ENCODE measurements at places on chromosomes 13 and 19. TPM values are rescaled to one million over a fixed set of nuclear protein-coding genes. Genes with fewer than 3 reads are reported as not detected.

The WDR62 gene
- 27.6 TPM for total RNA-seq

The FCAR gene
- total RNA-seq, result not detected

The XPO4 gene
- 8.0 TPM for total RNA-seq

The PPM1N gene
- total RNA-seq, result 6.3 TPM

The DENND1C gene
- total RNA-seq, result 0.56 TPM

The ZNF665 gene
- total RNA-seq, result not detected

The SERP2 gene
- total RNA-seq, result not detected

The ZNF568 gene
- total RNA-seq, result 1.4 TPM

The GNA15 gene
- not detected for total RNA-seq
